ENCODE measurements at places on chromosomes 2 and 18. TPM values are rescaled to one million over a fixed set of nuclear protein-coding genes. Genes with fewer than 3 reads are reported as not detected.

Gene TMEFF2
- total RNA-seq: not detected

Gene SLC4A5
- total RNA-seq: 94.5 TPM

Gene ARHGAP28
- 10.6 TPM for total RNA-seq

Gene DSC1
- not detected for total RNA-seq

Gene SLC8A1
- total RNA-seq: 3.7 TPM

Gene GATA6
- 15.9 TPM for total RNA-seq

Gene GPC1
- 35.5 TPM for total RNA-seq

Gene SERPINB11
- not detected for total RNA-seq

Gene PEX13
- total RNA-seq: 79.5 TPM

Gene CIB4
- total RNA-seq: not detected

Gene CXCR1
- total RNA-seq: 0.13 TPM

DNA sequence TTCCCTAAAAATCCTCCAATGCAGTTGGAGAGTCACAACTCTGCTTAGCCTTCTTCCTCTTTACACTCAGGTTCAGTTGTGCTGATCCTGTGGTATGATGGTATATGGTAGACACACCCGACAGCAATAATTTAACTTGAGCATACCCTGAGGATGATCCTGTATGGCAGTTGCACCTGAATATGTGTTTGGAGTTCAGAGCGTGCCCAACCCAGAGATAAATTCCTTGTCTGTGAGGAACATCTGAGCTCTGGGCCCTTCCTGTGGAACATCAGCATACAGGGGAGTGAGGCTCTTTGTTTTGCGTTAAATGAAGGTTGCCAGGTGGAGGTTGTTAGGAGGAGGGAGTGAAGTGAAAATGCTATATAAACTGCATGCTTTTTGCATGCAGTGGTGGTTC is 187.7 kb downstream of the MYO3B start:
- DNase-seq: no peak

DNA sequence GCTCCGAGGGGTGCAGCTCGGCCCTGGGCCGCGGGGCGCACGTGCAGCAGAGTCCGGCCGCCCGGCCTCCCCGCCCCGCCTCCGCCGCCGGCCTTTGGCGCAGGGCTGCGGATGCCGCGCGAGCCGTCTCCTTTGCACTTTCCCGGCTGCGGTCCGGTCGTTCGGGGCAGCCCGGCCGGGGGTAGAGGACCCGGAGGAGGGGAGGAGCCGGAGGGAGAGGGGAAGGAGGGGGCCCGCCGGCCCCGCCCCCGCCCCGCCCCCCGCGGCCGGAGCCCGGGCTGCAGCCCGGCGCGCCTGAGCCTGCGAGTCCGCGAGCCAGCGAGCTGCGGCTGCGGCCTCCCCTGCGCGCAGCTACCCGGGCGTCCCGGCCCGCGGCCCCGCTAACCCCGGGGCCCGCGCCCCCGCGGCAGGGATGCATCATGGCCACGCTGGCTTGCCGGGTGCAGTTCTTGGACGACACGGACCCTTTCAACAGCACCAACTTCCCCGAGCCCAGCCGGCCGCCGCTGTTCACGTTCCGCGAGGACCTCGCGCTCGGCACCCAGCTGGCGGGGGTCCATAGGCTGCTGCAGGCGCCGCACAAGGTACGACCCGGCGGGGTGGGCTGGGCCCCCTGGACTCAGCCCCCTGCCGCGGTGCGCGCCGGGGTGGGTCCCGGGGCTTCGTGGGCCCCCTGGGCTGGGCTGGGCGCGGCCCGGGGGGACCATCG is at the start of gene FHOD3:
TSS of gene FHOD3 (plus strand) at position 297 of the 709 bp plus-strand sequence. CDS start at position 420, 123 bp downstream.
- DNase-seq: peak; percentile 84

DNA sequence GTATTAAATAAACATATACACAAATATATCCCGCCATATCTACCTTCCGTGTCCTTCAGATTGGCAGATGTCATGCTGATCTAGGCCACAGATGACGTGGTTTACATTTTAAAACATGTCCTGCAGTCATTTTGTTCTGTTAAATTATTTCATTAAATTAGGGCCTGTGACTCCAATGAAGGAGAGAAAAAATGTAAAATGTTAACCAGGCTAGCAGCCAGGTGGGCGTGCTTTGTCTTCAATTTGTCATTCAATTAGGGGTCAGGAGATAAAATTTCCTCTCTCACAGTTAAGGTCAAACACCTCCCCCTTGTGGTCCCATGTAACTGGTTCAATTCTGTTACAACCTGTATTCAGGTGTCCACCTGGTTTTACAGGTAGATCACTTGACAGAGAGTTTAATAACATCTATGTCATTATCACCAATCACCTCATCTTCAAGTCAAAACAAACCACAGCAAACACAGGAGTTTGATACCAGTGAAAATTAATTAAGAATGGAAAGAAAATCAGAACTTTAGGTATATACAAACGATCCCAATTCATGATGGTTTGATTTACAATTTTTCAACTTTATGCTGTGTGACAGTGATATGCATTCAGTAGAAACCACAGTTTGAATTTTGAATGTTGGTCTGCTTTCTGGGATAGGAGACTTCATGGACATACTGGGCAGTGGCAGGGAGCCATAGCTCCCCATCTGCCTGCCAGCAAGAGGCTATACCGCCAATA is 339.4 kb downstream of the CMPK2 start:
- peak; percentile 39 for DNase-seq

- peak; percentile 1 for DNase-seq
These were observed 60.4 kb upstream of the SLC8A1 start for GRCh38 chr2:40512256-40512655.

- DNase-seq: no peak
These were observed 135.7 kb upstream of the TMEM200C start for GRCh38 chr18:6031002-6031401.

- peak; percentile 24 for DNase-seq
These were observed 125.3 kb upstream of the SLC39A10 start for GRCh38 chr2:195531754-195532153.

GRCh38 chr2:94939349-94939748 is 68.1 kb downstream of the TEKT4 start:
- DNase-seq: no peak

DNA sequence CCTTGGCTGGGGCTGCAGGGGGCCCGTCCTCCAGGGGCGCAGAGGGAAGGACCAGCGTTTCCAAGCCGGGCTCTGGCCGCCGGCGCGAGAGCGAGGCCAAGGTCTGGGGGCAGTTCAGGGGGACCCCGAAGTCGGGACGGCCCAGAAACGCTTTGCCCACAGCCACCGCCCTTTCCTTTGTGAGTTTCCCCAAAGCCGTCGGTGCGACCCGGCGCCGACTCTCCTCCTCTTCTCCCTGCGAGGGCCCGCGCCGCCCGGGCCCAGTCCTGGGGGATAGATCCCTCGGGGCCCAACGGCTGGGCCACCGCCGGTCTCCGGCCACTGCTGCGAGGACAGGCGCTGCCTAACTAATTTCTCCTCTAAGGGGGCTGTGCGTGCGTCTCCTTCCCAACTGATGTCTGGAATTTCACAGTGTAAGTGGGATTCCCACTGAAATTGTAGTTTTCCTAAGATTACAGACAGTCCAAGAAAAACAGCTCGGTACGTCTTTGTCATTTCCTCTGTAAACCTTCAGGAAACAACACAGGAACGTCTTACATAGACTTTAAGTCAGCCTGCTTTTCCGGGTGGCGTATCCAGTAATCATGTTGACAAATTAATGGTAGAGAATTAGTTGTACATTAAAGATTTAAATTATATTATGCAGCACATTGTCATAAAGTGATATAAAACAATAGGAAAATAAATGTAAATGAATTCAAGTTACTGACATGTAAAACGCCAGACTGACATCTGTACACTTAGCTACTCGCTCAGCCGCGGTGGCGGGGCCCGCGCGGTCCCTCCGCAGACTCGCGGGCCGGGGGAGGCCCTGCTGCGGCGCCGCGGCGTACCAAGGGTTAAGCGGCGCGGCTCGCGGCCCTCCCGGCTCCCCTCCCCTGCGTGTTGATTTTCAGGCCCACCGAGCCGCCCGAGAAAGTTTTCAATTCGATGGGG is 139.4 kb upstream of the SIX3 start:
- no peak for DNase-seq

GRCh38 chr18:78492813-78493371 is 486.7 kb upstream of the SALL3 start:
- no peak for DNase-seq

DNA sequence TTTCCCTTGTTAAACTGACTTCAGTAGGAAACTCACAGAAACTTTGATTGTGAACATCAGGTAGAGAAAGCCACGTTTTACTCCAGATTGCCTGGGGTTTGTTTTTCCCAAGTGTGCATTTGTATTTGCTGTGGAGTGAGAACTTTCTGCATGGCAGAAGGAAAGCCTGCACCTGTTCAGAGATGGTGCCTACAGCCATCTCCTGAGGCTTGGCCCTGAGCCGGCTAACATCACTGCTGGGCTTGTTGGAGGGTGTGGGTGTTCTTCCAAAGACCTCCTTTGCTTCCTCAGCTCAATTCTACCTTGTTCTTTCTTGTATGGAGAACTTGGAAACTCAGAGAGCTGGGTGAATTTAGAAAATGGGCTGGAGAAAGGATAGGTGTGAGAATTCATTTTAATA is 16.1 kb downstream of the KCNS3 start:
- DNase-seq: no peak

- no peak for DNase-seq
These were observed 175.0 kb downstream of the ALPK2 start for GRCh38 chr18:58453913-58454317.

- no peak for DNase-seq
These were observed 41.8 kb downstream of the CDH7 start for GRCh38 chr18:65792456-65793074.

DNA sequence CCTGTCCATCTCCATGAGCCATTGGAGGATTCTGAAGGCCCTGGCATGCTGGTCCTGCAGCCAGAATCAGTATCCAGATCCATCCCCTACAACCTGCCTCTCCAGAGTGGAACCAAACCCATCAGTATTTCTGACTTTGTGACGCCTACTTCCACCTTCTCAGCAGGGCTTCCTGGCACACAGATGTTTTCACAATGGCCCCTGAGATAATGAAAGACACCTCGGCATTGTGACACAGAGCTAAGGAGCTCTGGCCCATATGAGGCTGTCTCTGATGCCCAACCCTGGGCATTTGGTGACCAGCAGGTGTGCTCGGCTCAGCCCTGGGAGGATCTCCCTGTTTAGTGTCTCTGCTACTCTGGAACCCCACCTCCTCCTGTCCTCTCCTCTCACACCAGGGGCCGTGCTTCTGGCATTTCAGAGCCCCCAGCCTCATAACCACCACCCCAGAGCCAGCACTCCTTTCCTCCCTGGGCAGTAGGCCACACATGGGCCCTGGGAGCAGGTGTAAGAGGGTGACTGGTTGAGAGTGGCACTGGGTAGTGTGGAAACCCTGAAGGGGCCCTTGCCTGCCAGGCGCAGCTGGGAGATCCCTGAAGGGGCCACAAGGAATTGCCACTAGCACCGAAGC is 38.2 kb downstream of the FOSL2 start:
- no peak for DNase-seq

DNA sequence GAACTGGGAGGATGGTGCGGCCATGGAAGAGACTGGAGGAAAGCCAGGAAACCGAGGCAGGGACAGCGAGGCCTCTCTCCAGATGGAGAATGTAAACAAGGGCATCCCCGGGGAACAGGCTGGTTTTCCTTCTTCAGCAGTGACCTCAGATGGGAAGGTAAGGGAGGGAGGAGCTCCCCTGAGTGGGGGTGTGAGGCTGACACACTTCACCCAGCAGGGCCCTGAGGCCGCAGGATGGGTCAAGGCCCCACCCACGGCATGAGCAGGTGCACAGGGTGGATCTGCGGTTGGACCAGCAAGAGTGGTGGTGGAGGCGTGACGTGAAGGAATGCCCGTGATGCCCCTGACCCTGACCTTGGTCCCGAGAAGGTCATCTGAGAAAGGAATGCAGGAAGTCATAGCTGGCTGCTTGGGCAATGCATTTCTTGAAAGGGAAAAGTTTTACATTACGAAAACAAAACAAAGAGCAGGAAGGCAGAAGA is 48.1 kb downstream of the ADCY3 start:
- no peak for DNase-seq
